ENCODE measurements at places on chromosomes 16 and 17.

DNA sequence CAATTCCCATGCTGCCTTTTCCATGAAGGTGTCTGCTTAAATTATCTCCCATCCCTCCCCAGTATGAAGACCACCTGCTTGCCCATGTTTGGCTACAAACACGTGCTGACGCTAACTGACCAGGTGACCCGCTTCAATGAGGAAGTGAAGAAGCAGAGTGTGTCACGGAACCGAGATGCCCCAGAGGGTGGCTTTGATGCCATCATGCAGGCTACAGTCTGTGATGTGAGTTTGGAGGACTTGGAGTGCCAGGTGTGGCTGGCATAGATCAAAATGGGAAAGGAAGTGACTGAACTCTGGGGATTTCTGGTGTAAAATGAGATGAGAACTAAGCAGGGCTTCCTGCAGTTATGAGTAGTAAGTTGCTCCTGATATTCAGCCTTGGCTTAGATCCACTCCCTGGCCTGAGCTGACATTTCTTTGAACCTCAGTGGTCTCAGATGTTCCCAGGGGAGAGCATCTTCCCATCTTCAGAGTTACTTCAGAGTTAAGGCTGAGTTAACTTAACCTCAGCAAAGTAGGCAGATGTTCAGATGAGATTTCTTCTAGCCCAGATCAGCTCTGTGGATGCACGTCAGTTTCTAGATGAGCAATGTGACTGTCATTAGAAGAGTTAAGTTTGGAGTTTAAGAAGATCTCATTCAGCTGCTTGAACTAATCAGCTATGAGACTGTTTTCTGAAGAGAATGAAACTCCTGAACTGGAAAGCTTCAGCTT lies 32.7 kb downstream of the ITGB3 start:
- DNase-seq: no peak

- DNase-seq: no peak
Observed at GRCh38 chr16:53955221-53955875, 251.4 kb downstream of the FTO start.

- DNase-seq: peak; percentile 79
Observed at GRCh38 chr17:76687298-76688164, 23.2 kb downstream of the MXRA7 start.

DNA sequence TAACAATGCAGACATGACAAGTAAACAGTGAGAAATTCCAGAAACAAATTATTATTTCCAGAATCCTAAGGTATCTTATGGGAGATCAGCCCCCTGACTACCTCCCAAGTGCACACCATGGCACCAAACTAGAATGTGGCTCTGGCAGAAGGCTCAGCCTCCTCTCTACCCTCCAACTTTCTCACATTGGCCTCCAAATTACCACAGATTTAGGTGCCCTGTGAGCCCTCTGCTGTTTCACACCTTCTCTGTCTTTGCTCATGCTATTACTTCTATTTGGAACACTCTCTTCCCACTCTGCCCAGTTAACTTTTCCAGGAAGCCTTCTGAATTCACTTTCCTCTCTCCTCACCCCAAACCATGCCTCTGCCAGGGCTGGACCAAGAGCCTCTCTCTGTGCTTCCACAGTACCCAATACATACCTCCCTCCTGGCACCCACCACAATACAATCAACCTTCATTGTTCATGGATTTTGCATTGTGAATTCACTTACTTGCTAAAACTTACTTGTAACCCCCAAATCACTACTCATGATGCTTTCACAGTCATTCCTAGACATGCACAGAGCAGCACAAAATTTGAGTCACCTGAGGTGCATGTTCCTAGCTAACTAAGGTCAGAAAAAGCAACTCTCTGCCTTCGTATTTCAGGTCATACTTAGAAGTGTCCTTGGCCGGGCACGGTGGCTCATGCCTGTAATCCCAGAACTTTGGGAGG lies 31.4 kb downstream of the SMG6 start:
- no peak for DNase-seq

DNA sequence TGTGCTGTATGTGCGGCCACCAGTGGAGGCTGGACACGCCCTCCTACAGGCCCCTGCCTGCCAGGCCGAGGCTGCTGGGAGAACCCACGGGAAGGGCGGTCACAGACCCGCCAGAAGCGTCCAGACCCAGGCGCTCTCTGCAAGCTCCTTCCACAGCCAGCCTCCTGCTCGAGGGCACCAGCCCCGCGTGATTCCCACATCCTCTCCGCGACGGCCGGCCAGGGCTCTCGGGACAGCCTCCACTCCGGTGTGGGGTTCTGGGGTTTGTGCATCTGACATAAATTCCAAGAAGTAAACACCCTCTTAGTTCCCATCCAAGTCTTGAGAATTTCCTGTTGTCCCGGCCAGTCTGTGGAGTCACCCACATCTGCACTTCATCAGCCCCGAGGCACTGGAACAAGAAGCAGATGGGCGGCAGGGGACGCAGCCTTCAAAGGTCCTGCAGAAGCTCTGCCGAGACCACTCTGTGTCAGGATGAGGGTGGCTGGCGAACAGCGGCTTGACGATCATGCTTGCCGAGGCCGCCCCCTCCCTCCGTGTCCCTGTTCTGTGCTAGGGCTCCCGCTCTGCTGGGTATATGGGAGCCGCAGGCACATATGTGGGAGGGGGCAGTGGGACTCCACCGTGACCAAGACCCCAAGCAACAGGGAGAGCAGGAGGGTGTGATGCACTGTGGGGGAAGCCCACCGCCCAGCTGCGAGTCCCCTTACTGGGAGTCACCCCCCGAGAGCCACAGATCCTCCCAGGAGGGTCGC lies 2.4 kb upstream of the TMEM204 start:
- DNase-seq: peak; percentile 80

- DNase-seq: no peak
Observed at GRCh38 chr16:57643147-57643874, 14.9 kb downstream of the ADGRG1 start.

DNA sequence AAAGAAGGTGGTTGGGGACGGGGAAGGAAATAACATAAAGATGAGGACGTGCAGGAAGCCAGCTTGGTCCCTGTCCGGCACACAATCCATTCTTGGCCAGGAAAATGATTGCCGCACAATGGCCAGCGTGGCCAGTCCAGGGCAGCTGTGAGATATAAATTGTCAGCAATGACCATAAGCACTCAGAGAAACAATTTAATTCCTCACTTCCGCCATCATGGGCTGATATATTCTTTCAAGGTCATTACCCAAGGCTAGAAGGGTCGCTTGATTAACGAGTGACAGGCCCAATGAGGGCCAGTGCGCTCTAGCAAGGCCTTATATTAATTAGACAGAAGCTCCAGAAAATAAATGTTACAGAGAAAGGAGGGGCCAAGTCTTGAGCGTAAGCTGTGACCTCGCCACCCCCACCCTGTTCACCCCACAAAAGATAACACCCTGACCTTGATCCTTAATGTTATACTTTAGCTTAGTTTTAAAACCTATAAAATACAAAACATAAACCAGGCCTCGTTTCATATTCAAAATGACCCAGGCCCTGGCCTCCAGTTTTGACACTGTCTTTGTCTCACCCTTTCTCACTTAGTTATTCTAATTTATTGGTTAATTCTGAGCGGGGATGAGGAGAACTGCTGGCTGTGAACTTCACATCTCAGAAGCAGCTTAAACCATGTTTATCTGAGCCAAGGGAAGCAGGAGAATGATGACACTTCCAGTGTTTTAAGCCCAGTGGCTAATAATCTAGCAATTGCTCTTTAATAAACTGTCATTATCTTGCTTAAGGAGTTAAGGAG lies 478.3 kb upstream of the ZFHX3 start:
- no peak for DNase-seq

DNA sequence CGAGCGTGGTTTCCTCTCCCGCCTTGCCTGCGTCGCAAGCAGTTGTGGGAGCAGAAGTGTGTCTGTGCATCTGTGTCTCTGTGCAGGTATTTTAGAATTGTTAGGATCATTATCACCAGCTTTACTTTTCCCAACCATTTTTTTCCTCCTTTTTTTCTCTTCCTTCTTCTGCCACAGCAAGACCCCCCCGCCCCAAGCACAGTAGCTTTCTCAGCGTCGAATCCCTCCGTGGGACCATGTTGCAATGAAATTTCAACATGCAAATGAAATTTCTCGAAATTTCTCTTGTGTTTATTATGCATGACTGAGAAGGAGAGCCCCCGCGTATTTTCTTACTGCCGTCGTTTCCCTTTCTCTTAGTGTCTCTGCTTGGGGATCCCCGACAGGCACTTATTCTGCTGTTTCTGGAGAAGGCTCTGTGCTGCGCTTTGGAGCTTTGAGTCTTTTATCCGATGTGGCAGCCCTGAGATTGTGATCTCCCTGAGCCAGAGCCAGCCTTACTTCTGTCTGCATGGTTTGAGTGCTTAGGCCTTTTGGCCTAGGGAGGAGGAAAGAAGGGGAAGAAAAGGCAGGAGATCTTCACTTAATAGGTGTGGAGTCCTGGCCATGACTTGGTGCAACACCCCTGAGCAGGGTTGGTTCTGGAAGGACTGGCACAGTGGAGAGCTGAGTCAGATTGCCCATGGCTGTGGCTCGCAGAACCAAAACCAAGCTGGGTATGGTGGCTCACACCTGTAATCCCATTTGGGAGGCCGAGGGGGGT lies 5.0 kb downstream of the ARMC7 start:
- DNase-seq: no peak

DNA sequence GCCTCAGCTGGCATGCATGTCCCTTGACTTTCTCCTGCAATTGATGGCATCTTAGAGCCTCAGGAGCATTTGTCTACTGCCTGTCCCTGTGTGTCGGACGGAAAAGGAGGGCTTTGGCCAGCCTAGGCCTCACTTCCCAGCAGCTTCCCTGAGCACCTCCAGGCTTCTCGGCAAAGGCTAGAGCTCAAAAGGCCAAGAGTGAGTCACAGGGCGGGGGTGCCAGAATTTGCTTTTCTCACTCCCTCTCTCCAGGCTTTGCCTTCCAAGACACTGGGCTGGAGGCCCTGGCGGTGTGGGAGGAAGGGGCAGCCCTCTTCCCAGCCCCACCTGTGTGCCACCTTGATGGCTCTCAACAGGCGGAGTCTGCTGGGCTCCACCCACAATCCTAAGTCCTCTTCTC lies 107.3 kb upstream of the MAF start:
- DNase-seq: peak; percentile 78

Data from left ventricle myocardium inferior (tissue), 1 donor.